LHCN-M2 (cell line): ENCODE measurements at places on chromosomes 3 and 15. TPM values are rescaled to one million over a fixed set of nuclear protein-coding genes. Genes with fewer than 3 reads are reported as not detected.

DNA sequence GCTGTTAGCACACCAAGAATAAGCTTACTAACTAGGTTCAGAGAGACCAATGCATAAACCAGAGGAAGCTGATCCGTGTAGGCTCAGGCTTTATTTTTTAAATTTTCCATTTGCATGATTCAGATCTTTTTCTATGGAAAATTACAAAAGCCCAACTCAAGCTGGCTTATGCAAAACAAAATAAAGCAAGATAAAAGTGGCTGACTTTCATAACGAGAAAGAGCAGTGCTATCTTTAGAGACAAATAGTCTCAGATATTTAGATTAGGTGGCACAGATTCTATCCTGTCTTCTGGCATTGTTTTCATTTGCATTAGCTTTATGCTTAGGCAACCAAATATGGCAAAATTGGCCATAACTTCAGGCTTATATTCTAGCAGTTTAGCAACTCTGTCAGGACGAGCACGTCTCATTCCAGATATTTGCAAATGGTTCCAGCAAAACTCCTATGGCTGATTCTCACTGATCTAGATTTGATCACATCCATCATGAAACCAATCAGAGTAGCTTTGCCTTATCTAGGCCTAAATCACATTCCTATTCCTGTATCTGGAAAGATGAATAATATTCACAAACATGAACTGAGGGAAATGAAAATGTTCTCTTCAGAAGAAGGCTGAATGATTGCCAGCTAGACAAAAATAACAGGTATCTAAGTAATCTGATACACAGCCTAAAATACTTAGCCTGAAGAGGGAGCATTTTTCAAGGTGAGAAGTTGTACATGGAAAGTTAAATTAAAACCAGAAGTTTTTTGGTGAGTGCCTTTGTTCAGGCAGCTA is 216.4 kb upstream of the DPPA4 start:
- no peak for DNase-seq

- no peak for DNase-seq
Measured at GRCh38 chr3:102745881-102746280, 311.1 kb downstream of the ZPLD1 start.

GRCh38 chr3:41749988-41750387 is 211.9 kb downstream of the ULK4 start:
- DNase-seq: no peak

GRCh38 chr3:115548611-115549010 is 74.7 kb upstream of the GAP43 start:
- DNase-seq: no peak

GRCh38 chr3:115169808-115170207 is 22.7 kb upstream of the ZBTB20 start:
- DNase-seq: no peak

DNA sequence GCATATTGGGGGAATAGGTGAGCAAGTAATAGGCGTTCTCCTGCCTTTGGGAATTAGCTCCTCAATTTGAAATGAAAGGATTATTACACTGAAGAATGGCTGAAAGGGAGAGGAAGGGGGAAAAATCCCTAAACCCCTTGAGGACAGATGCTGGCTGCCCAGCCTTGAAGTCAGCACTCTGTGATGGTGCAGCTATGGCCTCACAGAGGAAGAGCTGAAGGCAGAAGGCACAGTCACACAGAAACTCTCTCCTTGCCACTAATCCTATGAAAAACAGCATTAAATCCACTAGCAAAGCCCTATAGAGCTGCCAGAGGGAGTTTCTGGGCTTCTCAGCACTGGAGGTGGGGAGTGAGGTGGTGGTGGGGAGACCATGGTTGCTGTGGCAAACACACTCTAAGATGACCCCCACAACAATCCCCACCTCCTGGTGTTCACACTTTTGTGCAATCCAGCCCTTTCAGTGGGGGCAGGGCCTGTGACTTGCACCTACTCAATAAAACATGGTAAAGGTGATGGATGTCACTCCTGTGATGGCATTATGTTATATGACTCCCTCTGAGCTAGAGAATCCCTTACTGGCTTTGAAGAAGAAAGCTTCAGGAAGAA is 101.2 kb downstream of the RFTN1 start:
- DNase-seq: no peak

GRCh38 chr3:156551261-156551660 is 3.7 kb downstream of the SSR3 start:
- peak; percentile 81 for DNase-seq

DNA sequence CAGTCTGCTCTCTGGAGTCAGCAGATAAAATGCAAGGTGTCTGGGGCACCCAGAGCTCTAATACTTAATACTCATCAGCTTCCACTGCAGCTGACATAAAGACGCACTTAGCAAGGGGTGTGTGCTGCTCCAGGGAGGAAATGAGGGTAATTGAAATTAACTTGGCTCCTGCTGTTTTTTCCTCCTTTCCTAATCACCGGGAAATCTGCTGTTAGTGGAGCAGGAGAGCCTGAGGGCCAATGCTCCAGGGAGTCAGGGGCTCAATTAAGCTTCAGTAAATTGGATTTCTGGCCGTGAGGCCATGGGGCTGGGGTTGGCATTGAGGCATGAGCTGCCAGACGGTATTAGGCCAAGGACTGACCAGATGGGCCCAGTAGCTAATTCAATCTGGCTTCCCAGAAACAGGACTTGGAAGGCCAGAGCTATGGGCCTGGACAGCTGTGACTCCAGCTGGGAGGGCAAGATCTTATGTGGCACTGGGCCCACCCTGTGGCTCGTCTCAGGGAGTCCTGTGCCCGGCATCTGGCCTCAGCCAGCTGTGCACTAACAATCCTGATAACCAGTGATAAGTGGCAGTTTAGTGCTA is 30.7 kb upstream of the CHRNB4 start:
- DNase-seq: no peak

- no peak for DNase-seq
Measured at GRCh38 chr15:88680241-88681001, 41.6 kb downstream of the ISG20 start.

- DNase-seq: peak; percentile 99
Measured at GRCh38 chr15:90165659-90166489, 35.3 kb upstream of the SEMA4B start.

DNA sequence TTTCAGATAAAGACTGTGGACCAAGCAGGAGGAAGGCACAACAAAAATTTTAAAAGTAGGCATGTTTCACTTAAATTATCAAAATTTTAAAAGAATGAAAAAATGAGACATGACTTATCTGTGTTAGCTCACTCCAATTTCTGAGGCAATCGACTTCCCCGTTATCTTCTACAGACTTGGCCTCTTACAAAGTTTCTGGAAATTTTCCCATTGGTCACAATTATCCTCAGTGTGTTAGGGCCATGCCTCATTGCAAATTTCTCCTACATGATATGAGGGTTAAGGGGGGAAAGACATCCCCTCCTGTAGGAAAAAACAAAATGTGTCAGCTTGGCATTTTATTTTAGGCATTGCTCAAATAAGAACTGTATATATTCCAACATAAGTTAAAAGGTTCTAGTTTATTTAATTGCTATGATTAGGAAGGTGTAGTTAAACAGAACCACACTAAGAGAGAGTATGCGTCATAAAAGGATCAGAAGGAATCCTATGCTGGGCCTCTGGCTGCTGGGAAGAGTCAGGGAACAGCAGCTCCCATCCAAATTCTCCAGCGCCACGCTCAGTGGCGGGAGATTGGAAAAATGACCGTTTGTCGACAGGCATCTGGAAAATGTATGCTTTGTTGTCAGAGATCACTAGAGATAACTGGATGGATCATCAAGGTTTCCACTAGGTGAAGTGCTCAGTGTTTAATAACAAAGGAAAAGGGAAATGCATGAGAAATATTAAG is 463.6 kb upstream of the NR2F2 start:
- DNase-seq: no peak

- DNase-seq: no peak
Measured at GRCh38 chr3:152626226-152626625, 208.7 kb upstream of the P2RY1 start.

DNA sequence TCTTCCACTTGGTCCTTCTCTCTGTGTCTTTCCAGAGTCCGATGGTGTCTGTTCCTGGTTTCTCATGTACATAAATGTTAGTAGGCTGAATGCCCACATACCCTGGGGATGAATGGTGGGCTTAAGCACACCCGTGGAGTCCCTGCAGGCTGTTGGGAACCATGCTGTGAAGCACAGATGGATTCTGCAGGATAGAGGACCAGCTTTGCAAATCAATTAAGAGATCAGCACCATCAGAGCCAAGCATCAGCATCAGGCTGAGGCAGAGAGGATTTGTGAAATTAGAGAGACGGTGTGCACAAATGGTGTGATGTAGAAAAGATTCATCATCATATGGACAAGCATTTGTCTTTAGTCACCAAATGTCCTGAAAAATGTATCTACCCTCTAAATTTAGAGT is 127.1 kb downstream of the SV2B start:
- DNase-seq: no peak

GRCh38 chr3:148044151-148044550 is 635.0 kb downstream of the ZIC1 start:
- no peak for DNase-seq

- DNase-seq: no peak
Measured at GRCh38 chr3:160136421-160136820, 88.8 kb upstream of the C3orf80 start.

DNA sequence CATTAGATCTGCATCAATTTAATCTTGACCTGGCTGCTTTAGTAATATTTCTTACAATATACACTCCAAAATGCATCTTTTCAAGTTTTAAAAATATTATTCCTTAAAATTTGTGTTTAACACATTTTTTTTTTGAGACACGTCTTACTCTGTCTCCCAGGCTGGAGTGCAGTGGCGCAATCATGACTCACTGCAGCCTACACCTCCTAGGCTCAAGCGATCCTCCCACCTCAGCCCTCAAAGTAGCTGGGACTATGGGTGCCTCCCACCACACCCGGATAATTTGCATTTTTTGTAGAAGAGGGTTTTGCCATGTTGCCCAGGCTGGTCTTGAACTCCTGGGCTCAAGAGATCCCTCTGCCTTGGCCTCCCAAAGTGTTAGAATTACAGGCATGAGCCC is 73.6 kb downstream of the ETV5 start:
- no peak for DNase-seq

DNA sequence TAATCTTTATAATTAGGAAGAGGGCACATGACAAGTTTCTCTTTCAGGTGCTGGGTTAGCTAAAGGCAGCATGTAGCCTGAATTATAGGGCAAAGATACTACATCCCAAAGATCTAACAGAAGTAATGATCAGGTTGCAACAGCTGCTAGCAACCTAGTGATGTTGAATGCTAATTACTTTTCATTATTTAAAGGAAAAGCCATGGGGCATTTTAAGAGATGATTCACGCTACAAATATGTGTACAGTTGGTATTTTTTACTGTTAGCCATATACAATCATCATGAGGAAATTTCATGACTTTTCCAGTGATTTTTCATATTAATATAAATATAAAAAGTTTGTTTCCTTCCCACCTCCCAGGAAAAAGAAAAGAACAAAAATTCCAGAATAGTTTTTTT is 43.0 kb downstream of the NEK10 start:
- DNase-seq: peak; percentile 84

DNA sequence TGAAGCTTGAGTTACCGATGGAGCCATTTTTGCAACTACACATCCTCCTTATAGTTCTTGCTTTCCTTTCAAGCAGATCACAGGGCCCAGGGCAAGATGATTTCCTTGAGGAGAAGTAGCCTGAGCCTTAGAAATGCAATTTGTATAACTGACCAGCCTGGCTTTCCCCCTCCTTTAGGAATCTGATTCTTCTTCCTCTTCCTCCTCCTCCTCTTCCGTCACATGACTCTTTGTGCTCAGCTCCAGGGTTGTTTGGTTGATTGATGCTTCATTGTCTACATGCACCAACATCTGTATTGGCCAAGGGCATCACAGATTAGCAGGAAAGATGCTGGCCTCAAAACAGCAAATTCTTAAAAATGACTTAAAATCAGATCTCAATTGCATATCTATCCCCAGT is 3.3 kb downstream of the SNAPC5 start:
- no peak for DNase-seq

DNA sequence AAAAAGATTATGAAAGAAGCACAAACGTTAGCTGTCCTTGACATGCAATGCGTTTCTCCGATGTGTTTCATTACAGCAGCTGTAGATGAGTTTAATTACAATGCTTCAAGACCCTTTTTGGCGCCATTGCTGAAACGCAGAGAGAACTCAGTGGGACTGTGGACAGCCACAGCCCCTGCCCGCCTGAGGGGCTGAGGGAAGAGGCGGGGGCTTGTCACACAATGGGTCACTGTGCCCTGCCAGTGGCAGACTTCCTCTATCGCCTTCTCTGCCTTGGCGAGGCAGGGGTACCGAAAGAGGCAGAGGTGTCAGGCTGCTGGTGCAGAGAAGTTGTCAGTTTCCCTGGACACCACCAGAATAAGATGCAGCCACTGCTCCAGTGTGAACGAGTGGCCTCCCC is 252.0 kb downstream of the NR2F2 start:
- DNase-seq: no peak

DNA sequence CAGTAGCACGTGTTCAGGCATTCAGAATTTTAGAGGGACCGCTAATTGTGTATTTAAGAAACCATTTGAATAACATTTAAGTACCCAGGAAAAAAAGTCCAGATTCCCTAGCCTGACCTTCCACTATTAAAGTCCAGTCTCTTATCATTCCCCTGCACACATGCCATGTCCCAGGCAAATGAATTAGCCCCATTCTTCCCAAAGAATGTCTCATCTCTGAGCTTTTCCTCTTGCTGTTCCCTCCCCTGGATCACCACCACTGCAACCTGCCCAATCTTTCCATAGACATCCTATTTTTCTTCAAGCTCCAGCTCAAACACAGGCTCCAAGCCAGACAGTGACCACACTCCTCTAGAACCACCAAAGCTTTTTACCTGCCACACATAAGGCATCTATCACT is 25.9 kb downstream of the PLD1 start:
- DNase-seq: no peak

- no peak for DNase-seq
Measured at GRCh38 chr3:53232641-53233377, 23.0 kb downstream of the TKT start.

- DNase-seq: peak; percentile 34
Measured at GRCh38 chr3:143040261-143040879, 39.0 kb downstream of the U2SURP start.

- DNase-seq: no peak
Measured at GRCh38 chr3:152491922-152492321, 223.2 kb downstream of the MBNL1 start.

Gene LRRK1
- 0.17 and 0.26 TPM in 2 replicates for total RNA-seq

Gene C3orf49
- not detected in 2 replicates for total RNA-seq

Gene CFAP91
- 0.19 and 1.3 TPM in 2 replicates for total RNA-seq

Gene NPAP1
- total RNA-seq: not detected in 2 replicates
